Activated CD8-positive, alpha-beta memory T cell treated with anti-CD3 and anti-CD28 coated beads, Interleukin-2, amount 10 ng/mL, durations not matched to agents 7 days and 5 days (primary cell): ENCODE measurements at places on chromosomes 7 and 10. TPM values are rescaled to one million over a fixed set of nuclear protein-coding genes. Genes with fewer than 3 reads are reported as not detected.

DNA sequence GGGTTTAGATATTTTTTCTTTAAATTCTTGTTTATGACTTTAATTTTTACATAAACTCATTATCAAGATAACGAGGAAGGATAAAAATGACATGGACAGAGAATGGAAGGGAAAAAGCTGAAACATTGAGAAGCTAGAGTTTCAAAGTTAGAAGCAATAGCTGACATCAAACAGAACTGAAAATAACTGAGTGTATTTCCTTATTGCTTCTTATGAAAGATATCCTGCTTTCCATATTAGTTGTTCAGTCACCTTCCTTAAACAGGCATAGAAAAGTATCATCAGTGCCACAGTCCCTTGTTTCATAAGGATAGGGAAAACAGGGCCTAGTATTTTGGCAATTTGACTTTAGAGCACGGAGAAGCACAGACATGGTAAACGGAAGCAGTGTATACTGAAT, 460.5 kb upstream of the GHITM start:
- no peak for DNase-seq

- no peak for DNase-seq
Observed at GRCh38 chr7:84490661-84491060, 296.1 kb upstream of the SEMA3A start.

GRCh38 chr10:95404462-95404858, 113.7 kb upstream of the PDLIM1 start:
- DNase-seq = no peak

DNA sequence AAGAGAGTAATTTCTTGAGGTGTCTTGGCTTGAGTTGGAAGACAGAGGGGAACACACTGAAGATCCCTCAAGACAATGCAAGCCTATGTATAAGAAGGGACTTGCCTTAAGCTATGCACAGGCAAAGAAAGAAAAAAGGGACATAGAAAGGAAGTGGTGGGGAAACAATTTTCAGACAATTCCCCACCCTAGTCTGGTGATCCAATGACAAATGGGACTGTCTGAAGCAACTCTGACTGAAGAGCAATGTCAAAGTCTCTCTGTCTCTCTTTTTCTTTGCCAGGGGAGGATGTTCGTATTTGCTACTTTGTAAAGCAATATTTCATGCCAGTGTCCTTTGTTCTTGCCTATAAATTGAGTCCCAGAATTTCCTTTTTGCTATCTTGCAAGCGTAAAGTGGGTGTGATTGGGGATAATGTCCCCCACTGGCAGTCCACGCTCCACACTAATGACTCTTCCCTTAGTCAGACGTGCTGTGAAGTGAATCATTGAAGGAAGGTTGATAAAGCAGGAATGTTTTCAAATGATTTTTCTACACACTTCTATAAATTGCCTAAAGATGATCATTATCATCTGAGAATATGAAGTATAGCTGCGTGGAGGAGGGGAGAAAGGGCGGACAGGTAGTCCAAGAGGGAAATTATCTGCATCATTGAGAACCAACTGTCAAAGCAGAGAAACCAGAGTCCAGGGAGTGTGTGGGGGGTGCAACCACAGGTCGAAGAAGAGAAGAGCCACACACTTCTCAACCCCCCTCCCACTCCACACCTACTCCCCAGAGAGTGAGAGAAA, 243.8 kb upstream of the ETV1 start:
- DNase-seq = no peak

Gene PIP
- total RNA-seq = not detected
